ENCODE measurements at places on chromosomes 1 and 21.

- no peak for DNase-seq
Observed at GRCh38 chr1:153032677-153033308, 1.8 kb downstream of the SPRR1B start.

DNA sequence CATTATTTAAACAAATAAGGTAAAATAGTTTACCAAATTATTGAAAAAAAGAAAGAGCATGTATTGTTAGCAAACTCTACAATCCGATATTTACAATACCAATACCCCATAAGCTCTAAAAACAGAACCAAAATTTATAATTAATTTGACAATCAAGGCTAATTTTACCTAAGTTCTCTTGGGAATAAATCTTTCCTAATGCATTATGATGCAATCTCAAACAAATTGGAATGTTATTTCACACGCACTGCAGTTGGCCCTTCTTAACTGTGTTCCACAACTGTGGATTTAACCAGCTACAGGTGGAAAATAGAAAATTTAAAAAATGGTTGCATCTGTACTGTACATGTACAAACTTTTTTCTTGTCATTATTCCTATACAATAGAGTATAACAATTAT lies 300.1 kb downstream of the BRINP3 start:
- no peak for DNase-seq

DNA sequence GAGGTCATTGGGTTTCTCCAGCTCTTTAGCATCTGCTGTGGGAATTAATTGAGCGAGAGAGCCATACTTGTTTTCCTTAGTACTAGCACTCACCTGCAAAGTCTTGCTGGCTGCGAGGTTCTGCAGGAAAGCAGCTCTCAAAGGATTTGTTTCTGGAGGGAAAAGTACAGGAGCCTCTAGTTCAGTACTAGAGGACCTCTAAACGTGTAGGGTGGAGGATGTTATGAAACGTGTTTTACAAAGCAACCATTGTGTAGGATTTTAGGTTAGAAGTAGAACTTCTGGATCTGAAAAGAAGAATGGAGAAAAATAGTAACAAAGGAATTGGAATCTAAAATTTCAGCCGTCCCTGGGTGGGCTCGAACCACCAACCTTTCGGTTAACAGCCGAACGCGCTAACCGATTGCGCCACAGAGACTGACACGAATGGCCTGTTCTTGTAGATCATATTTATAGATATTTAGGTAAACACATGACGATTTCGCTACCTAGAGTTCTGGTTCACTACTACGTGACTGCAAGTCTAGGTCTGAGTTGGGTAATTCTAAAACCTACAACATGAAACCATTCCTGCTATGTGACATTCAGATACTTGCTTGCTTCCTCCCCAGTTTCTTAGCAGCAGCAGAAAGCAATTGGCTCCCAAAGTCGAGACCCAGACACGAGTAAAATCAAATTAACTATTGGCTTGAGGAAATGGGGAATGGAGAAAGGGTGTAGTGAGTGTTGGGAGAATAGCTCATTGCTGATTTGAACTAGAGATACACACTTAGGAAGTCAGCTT lies 60.2 kb upstream of the CFAP126 start:
- DNase-seq, result no peak

DNA sequence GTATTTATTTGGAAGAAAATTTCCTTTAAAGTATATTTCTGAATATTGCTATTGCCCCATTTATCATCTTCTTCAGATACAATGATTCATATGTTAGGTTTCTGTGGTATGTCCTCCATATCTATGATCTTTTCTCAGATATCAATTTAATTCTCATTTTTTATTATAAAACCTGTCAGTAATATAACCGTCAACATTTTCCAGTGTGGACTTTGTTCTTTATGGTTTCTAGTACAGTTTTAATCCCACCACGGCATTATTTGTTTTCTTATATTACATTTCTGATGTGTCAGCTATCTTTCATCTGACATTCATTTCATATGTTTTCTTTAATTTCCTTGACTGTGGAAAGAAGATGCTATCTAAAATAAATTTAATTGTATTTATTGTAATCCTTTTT lies 97.9 kb downstream of the PLPPR5 start:
- no peak for DNase-seq

DNA sequence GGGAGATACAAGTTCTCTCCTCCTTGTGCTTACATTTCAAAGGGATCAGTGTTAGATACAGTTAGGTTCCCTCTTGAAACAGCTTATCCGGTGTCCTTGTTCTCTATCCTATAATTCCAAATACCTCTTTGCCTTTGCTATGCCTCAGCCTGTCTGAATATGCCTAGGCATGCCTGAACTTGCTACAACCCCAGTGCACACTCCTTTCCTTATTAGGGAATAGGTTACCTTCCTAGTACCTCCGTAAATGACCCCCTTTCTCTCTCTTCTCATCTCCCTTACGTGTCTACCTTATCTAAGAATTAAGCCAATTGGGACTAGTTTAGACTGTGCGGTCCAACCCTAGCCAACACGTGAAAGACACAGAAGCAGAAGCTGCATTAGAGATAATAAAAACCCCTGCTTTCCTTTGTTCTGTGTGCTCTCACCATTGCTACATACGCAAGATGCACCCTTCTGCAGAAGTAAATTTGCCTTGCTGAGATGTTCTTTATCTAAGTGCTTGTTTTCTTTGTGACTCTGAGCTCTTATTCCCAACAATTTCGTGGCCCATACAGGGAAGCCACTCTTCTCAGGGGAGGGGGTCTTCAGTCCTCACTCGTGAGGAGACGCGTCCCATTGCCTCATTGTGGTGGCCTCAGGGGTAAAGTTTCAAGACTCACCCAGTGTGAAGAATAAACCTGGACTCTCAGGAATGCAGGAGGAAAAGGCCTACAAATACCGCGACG lies 802.1 kb downstream of the PLA2G4A start:
- no peak for DNase-seq

- no peak for DNase-seq
Observed at GRCh38 chr1:212561501-212561931, 47.0 kb upstream of the ATF3 start.

DNA sequence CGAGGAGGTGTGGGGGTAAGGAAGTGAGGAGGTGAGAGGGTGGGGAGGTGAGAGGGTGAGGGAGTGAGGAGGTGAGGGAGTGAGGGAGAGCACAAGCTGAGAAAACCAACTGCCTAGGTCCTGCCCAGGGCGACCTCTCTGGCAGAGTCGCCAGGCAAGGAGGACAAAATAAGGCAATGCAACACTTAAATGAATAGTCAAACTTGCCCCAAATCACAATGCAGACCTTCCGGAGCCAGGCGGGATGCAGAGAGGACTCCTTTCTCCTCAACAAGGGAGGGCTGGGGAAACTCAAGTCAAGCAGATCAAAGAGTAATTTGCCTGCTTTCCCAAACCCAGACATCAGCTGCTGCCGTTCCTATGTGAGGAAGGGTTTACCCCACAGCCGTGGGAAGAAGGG lies 86.0 kb downstream of the CCDC185 start:
- DNase-seq, result no peak

DNA sequence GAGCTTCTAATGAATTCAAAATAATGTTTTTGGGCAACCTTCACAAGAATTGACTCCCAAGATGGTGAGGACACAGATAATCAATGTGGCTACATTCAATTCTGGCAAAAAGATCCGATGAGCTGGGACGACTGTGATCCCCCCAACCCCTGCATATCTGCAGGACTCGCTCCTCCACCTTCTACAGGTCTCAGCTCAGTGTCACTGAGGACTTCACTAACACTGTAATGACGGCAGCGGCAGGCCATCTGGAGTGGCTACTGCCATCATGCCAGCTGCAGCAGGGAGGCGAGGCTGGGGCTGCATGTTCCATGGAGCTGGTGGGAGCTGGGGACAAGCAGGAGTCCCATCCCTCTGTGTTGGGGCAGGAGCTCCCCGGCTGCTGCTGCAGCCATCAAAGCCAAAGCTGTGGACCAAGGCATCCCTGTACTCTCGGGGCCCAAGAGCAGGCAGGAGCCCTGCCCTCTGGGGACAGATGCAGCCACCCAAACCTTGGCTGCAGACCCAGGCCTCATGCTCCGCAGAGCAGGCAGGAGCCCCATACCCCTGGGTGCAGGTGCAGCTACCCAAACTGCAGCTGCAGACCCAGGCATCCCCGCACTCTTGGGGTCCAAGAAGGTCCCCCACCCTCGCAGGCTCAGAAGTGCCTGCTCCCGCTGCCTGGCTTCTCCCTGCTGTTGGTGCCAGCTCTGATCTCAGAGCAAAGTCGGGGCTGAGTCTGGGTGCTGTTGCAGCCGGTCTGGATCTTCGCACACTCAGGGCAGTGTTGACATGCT lies 12.2 kb upstream of the DHRS3 start:
- DNase-seq, result no peak

DNA sequence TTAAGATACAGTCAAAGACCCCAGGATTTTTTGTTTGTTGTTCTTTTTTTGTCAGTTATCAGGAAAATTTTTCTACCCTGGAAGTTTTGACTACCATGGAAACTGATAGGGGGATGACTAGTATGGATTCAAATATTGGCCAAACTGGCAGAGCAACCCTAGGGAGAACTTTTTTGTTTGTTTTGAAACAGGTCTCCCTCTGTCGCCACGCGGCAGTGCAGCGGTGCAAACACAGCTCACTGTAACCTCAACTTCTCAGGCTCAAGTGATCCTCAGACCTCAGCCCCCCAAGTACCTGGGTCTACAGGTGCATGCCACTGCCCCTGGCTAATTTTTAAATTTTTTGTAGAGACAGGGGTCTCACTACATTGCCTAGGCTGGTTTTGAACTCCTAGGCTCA lies 46.6 kb downstream of the TOR3A start:
- no peak for DNase-seq

Measured in NCI-H1930 (cell line).